ENCODE measurements at places on chromosomes 6 and 20.
A peak's percentile ranks its signal among the peaks of the same experiment; 100 is the strongest.

DNA sequence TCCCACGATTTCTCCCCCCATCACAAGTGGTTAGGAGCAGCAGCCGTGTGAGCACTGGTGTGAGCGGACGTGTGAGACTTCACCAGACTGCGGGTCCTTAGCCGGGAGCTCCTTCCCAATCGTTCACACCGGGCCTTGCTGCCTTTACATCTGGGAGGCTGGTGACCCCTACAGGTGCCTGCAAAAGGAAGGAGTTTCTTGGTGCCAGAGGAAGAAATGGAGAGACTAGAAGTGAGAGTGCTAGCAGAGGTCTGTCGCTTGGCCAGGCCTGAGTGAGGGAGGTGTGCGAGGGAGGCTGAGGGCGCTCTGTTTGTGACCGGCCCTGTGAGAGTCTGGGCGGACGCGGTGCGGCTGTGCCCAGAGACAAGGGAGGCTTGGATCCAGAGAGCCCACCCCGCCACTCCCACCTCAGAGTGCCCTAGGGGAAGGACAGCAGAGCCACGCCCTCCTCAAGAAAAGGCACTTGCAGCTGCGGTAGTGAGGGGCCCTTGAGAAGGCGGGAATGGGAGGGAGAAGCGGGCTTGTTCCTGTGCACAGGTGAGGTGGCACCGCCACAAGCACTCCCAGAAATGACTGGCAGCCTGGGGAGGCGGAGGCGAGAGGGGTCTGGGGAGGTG, 10.0 kb upstream of the ARMC2 start:
- DNase-seq, result no peak

- DNase-seq, result no peak
Measured at GRCh38 chr6:138944412-138944811, 43.6 kb downstream of the REPS1 start.

DNA sequence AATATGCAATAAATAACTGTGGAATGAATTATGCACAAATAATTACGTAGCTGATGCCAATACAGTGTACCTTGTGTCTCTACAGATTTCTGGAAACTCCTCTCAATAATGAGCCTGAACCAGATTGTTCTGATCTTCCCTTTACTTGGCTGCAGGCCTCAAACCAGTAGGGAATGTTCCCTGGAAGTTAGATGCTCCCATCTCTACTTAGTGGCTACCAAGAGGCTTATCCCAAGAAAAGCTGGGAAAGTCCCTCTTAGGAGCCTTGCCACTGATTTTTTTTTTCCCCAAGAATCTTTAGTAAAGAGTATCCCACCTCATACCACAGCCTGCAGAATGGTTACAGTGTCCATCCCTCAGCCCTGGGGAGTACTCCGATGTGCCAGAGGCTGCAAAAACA, 702.1 kb downstream of the RFPL4B start:
- DNase-seq, result no peak

GRCh38 chr6:21935561-21936028, 342.0 kb downstream of the SOX4 start:
- no peak for DNase-seq

- DNase-seq, result no peak
Measured at GRCh38 chr6:33956206-33956605, 152.4 kb upstream of the MLN start.

- DNase-seq, result no peak
Measured at GRCh38 chr20:23125625-23126191, 39.6 kb upstream of the CD93 start.

DNA sequence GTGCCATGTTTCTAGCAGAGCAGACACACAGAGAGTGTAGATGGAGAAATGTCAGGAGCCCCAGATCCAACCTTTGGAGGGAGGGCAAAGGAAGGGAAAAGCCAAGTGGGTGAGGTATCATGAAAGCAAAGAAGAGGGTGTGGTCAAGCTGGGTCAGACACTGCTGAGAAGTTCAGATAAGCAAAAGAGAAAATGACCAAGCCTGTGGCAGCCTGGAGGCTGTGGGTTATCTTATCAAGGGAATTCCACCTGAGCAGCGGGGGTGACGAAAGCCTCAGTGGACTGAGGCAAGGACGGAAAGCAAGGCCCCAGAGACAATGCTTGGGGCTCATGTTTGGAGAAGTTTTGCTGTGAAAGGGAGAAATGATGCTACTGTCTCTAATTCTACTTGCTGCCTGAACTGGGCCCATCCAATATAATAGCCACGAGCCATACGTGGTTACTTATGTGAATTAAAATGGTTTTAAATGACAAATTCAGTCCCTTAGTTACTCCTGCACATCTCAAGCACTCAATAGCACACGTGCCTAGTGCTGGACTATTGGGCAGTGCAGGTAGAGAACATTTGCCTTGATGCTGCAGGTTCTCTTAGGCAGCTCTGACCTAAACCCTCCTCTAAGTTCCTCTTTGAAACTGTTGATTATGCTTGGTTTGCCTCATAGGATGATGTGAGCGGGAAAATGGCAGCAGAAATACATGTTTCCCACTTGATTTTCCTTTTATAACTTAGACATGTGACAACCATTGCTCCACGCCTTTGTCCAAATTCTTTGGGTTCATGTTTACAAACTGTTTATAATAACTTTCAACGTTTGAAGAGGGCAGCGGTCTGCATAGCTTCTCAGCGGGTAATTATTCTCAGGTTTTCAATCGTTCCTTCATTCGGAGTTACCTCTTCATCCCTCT, 63.7 kb downstream of the SLC22A23 start:
- no peak for DNase-seq

DNA sequence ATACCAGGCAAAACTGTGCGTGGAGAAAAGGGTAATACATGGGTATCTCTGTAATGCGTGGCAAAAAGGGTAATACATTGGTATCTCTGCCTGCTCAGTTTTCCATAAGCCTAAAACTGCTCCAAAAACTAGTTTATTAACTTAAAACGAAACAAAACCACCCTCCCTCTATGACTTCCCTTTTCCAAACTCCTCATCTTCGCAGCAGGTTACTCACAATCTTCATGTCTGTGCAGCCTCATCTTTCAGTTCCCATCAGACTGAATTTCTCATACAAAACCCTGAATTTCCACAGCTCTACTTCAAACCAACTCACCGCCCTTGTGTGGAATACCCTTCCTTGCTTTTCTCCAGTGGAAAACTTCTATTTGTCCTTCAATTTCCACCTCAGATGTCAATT, 199.4 kb downstream of the PHACTR1 start:
- no peak for DNase-seq

GRCh38 chr6:41667195-41667594, 28.9 kb downstream of the MDFI start:
- DNase-seq, result no peak

DNA sequence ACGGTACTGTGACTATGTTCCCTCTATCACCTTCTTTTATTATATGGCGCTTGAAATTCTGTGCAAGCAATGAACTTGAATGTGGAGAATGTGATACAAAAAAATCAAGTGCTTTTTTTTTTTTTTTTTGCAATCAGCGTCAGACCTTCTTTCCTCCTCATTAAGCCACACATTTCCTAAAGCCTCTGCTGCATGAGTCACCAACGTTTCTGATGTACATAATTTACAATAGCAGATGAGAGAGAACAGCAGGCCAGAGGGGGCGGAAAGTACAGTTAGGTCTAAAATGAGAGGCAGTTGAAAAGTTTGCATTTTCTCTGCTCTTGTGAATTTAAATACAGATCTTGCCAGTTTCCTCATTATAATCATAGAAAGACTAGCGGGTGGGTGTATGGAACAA, 114.6 kb upstream of the RIPOR2 start:
- DNase-seq, result no peak

GRCh38 chr6:89940225-89941027, 46.2 kb downstream of the GJA10 start:
- DNase-seq, result peak; percentile 19

- peak; percentile 7 for DNase-seq
Measured at GRCh38 chr6:111605100-111605751, 452 bp downstream of the TRAF3IP2 start.

- no peak for DNase-seq
Measured at GRCh38 chr20:58102261-58102660, 126.2 kb downstream of the ANKRD60 start.

DNA sequence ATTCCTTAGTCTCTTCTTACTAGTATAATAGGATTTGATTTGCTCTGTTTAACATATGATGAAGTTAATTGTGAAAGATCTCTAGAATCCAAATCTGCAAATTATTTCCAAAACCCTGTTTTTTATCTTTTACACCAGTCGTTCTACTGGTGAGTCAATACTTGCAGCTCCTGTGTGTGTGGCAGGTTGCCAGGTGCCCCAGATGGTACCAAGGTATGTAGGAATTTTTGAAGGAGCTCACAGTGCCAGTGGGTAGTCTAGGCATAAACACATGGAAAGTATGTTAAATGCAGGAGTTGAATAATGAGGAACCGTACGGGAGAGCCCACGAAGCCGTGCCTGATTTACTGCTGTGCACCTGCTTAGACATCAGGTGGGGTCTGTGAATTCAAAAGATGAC, 192.2 kb downstream of the FARS2 start:
- no peak for DNase-seq

GRCh38 chr20:32438331-32438858, 80.3 kb downstream of the ASXL1 start:
- DNase-seq, result no peak

DNA sequence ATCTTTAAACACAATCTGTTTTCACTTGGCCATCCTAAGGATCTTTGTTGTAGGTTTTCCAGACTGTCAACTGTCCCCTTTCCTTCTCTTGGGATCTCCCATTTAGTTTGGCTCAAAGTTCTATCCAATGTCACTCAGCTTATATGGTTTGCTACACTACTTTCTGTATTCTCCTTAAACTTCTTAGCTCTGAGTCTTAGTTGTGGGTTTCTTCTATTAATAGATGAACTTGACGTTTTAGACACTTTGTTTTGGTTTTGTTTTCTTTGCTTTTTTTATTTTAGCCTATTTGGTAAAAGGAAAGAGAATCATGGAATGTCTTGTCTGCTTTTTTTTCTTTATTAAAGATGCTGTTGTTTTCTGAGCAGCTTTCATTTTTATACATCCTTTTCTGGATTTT, 11.4 kb downstream of the RMND1 start:
- no peak for DNase-seq

DNA sequence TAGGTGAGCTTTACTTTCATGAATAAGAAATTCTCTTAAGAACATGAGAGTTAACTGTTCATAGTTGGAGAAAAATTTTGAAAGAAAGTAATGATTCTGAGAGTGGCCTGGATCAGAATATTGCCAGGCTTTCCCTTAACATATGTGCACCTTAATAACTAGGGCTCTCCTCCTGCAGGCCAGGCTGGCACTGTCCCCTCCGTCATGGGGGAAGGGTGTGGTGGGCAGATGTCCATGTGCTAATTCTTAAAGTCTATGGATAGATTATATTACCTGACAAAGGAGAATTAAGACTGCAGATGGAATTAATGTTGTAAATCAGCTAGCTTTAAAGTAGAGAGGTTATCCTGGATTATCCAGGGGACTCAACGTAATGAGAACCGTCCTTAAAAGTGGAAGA, 10.9 kb upstream of the KLHL32 start:
- DNase-seq, result no peak

- DNase-seq, result no peak
Measured at GRCh38 chr20:51034476-51034875, 11.6 kb upstream of the KCNG1 start.

DNA sequence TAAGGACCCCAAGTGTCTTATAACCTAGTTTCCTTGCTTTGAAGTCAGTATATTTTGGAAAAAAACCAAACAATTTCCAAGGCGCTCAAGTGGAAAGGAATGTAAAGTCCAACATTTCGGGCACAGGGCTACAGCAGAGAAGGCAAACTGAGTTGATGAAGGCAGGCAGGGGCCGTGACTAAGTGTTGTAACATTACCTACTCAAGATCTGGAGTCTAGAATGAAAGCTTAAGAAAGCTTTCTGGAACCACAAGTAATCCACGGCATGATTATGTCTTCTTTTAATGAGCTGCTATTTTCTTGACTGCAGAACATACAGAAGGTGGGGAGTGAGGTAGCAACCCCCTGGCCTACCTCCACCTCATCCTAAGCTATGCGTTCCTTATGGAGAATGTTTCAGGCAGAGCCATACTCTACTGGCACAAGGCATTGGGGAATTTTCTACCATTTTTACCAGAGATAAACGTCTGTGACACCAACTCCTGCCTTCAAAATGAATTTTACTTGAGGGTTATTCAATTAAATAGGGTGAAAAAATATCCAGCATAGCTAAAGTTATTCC, 4.3 kb downstream of the PPP1R10 start:
- DNase-seq, result no peak

DNA sequence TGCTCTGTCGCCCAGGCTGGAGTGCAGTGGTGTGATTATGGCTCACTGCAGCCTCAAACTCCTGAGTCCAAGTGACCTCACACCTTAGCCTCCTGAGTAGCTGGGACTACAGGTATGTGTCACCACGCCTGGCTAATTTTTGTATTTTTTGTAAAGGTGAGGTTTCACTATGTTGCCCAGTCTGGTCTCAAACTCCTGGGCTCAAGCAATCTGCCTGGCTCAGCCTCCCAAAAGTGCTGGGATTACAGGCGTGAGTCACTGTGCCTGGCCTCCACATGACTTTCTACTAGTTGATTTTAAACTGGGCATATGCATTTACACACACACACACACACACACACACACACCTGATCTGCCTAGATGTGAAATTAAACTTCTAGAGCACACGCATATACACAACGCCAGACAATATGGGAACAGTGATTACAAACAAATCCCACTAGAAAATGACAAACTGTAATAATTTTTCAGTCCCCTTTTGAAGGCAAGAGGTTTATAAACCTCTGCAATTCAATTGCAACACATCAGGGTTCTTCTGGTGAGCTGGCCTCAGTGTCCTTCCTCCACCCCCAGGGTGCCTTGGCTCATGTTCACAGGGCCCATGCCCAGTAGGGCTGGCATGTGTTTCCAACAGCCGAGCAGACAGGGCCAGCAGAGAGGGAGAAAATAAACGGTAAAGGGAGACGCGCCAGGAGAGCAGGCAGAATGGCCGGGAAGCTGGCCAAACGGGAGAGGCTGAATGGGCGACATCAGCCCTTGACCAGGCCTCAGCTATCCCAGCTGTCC, 31.2 kb downstream of the PARD6B start:
- no peak for DNase-seq

DNA sequence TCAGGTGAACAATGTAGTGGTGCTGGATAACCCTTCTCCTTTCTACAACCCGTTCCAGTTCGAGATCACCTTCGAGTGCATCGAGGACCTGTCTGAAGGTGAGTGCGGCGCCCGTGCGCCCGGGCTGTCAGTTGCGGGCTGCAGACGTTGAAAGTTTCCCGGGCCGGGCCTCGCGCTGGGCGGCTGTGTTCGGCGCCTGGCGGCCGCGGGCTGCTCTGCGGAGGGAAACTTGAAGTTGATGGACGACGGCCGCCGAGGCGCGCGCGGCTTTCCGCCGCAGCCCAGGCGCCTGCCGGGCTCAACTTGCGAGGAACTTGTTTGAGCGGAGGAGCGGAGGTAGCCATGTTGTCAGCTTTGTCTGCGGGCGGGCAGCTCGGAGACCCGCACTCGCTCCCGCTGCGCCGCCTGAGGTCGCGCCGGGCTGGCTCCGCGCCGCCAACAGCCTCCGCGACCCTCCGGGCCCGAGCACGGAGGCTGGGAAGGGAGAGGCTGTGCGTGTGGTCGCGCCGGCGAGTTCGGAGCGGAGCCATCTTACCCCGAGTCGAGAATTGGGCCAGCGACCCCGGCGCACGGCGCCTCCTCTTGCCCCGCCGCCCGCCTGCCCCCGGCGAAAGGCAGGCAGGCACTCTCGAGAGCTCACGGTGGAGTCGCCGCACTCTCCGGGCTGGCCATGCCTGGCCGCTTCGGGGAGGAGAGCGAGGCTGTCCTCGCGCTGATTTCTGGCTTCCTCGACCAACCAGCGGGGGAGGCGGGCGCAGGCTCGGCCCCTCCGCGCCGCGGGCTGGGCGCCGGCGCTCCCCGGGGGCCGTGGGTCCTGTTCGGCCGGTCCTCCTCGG, 691 bp downstream of the ASF1A start:
- DNase-seq, result peak; percentile 48

Measured in activated CD4-positive, CD25-positive, alpha-beta regulatory T cell (primary cell).